GM12891 (cell line): ENCODE measurements at places on chromosomes 7 and 10.

DNA sequence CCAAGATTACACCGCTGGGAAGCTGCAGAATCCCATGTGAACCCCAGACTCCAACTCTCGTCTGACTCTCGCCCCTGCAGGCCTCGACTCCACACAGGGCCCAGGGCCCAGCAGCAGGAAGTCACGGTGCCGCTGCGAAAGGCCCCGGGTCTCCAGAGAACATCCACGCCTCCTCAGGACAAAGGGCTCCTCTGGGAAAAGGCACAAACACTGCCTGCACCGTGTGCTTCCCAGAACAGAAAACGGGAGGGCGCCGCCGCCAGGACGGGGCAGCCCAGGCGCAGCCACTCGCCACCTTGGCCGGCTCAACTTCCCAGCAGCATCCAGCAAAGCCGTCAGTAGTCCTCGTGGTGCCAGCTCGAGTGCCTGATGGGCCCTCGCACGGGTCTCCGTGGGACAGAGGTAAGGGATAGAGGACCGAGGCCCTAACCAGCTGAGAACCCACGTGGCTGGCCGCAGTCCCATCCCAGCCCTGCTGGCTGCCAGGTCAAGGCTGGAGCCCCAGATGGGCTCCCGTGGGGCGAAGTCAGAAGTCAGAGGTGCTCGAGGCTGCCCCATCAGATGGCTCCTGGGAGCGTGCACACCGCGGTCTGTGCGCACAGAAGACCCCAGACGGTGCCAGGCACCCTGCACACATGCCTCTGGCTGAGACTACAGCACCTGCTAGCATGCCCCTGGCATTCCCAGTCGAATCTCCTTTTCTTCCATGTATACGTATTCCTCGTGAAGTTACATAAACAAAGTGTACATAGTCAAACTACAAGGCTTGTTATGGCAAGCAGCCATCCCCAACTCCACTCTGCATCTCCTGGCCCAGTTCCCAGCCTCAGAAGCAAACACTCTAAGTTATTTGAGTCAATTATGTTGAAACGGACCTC, 60.2 kb downstream of the MAD1L1 start:
- no peak for DNase-seq

GRCh38 chr7:81956520-81956919, 186.7 kb upstream of the HGF start:
- no peak for DNase-seq

- DNase-seq, result no peak
These were observed 7.4 kb upstream of the TRPV6 start for GRCh38 chr7:142892951-142893350.

DNA sequence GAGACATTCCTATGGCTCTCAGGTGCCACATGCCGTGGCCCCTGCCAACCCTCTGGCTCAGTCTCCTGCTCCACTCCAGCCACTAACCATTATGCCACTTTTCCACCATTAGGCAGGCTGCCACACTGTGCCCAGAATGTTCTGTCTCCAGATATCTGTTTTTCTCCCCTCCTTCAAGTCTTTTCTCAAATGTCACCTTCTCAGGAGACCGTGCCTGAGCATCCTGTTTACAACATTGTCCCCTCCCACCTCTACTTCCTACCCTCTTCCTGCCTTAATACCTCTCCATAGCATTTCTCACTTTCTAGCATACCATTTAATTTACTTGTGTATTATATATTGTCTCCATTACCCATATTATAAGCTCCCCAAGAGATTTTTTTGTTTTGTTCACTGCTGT, 162.5 kb upstream of the LYZL2 start:
- no peak for DNase-seq

- DNase-seq, result no peak
These were observed 2.7 kb upstream of the SYPL1 start for GRCh38 chr7:106114716-106115383.

- no peak for DNase-seq
These were observed 72.0 kb downstream of the SRPK2 start for GRCh38 chr7:105316578-105317344.

- no peak for DNase-seq
These were observed 185.0 kb downstream of the ELFN1 start for GRCh38 chr7:1854866-1855724.

DNA sequence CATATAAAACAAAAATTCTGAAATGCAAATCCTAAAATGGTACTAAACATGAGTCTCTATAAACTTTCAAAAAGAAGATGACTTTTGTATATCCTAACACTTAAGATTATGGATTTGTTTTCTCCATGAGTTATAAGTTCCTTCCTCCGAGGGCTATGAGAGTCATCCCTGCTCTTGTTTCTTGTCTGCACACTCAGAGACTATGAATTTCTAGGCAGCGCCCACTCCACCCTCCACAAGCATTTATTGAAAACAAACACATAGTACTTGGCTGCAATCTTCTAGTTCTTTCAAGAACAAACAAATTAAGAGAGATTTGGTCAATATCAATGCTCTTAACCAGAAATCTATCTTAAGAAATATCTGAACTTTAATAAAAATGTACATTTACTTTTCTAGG, 211.7 kb downstream of the DKK1 start:
- no peak for DNase-seq

- no peak for DNase-seq
These were observed at the start of gene DOCK1 for GRCh38 chr10:126904818-126905701. Gene DOCK1, plus strand, starts transcription at chr10:126905428. Its CDS starts 90 bp downstream, at chr10:126905518.

DNA sequence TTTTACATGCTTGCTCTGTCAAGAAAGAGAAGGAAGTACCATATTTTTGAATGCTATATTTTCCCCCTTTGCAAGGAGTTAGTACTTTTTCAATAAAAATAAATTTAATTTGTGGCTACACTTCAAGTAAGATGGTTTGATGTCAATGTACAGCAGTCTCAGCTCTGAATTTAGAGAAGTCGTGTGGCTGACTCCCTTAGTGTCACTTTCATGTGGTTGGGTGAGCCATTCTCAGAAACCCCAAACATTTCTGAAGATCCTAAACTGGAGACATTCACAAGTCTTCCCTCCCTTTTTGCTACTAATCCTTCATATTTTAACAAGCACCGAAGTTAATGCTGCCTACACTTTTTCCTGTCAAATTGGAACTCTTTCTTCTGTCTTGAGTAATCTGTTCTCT, 244.4 kb downstream of the DYNC1I1 start:
- no peak for DNase-seq

GRCh38 chr10:104250371-104250770, 4.3 kb upstream of the GSTO1 start:
- no peak for DNase-seq

DNA sequence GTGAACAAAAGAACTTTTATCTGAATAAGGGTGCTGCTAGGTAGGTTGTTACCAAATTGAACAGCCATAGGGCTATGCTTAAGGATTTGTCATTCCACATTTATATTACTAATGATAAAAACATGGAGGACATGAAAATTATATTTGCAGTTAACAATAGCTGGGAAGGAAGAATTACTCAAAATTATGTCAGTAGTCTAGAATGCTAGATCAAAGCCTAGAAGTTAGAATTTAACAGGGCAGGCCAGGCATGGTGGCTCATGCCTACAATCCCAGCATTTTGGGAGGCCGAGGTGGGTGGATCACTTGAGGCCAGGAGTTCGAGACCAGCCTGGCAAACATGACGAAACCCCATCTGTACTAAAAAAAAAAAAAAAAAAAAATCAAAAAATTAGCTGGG, 9.4 kb downstream of the STK17A start:
- DNase-seq, result no peak
